ENCODE measurements at places on chromosomes 3 and 15.

DNA sequence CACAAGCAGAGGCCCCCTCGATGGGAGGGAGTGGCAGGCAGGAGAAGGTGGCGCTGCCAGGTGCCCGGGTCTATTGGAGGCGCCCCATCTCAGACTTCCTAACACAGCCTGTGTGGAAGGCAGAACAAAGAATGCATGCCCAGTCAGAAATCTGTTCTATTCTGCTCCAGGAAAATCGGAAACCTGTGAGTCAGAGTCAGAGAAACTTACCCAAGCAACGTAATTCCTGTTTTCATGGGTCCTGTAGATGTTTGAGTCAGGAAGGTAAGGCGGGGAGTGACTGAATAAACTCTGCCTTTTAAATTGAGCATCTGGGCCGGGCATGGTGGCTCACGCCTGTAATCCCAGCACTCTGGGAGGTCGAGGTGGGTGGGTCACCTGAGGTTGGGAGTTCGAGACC is 13.7 kb downstream of the MAP6D1 start:
- DNase-seq: no peak

GRCh38 chr15:83064859-83065258 is 2.2 kb downstream of the BTBD1 start:
- peak; percentile 48 for DNase-seq

GRCh38 chr3:62098646-62099365 is 274.5 kb downstream of the FEZF2 start:
- no peak for DNase-seq

GRCh38 chr15:68789534-68790241 is 31.0 kb downstream of the ANP32A start:
- no peak for DNase-seq

DNA sequence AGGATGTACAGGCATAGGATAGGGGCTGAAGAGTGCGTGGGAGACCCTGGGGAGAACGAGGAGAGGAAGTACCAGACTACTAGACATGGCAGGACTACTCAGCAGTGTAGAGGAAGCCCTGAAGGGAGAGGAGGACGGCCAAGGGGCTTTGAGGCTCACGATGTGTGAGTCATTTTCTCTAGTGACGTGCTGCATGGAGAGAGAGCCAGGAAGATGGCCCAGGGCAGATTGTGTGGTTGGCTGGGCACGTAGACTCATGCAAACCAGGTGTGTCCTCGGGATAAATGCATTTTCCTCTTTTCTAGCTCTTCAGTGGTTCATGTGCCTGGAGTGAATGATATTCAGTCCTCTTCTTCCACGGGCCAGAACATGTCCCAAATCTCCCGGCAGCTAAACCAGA is 115.0 kb upstream of the ABHD17C start:
- peak; percentile 96 for DNase-seq

DNA sequence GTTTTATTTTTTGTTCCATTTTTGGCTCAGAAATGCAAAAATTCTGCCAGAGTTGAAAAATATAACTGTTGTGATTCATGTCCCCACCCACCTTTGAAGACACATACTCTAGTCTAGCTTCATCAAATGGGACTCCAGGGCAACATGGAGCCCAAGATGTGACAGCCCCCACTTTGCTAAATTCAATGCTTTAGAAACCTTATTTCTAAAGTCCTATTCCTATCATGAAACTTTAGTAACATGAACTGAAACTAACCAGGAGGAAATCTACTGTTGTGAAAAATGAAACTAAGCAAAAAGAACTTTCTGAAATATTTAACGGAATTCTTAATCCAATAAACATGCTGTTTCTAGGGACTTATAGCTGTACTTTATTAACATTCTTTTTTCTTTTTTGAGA is 20.3 kb downstream of the UBP1 start:
- DNase-seq: no peak

- DNase-seq: no peak
These were observed 2.4 kb downstream of the UCN2 start for GRCh38 chr3:48561045-48561736.

DNA sequence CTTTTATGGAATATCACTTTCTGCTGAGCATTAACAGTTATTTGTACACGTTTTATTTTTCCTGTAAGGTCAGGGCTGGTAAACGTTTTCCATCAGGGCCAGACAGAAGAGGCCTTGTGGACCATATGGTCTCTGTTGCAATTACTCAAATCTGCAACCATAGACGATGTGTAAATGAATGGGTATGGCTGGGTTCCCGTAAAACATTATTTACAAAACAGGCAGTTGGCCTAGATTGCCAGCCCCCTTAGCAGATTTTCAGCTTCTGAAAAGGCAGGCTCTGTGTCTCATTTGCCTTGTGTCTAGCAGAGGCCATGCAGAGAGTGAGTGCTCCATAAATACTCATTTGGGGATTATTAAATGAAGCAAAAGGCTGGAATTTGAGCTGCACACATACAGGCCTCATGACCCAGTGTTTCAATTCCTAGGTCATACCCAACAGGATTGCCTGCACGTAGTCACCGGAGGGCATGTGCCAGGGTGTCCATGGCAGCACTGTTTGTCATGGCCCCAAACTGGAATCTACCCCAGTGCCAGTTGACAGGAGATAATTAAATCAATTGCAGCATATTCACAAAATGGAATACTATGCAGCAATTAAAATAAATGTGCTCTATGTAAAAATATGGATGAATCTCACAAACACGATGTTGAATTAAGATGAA is 51.3 kb downstream of the GPD1L start:
- no peak for DNase-seq

DNA sequence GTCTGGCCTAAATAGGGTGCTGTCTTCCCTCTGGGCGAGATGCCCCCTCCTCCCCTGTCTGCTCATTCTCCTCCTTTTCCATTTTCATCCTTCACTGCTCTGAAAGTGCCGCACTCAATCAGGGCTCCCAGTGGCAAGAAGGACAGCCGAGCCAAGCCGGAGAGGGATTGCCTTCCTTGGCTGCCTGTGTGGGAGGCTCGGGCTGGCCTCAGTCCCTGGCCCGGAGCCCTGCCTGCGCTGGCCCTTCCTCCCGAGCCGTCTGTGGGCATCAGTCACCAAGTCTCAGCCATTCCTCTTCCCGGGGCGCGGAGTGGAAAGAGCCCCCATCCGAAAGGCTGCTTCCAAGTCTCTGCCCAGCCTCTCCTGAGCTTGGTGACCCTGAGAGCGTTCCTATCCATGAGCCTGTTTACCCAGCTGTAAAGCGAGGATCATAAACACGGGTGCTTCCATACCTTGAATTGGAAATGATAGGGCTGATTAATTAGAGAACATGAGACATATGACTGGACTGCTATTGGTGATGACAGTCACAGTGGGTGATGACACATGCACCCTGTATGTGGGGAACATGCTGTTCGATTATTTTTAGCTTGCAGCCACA is 59.1 kb upstream of the TLE3 start:
- DNase-seq: peak; percentile 6

- DNase-seq: no peak
These were observed 42.2 kb downstream of the GMPS start for GRCh38 chr3:155912579-155913190.

GRCh38 chr3:43468133-43468532 is 153.7 kb downstream of the ANO10 start:
- no peak for DNase-seq

DNA sequence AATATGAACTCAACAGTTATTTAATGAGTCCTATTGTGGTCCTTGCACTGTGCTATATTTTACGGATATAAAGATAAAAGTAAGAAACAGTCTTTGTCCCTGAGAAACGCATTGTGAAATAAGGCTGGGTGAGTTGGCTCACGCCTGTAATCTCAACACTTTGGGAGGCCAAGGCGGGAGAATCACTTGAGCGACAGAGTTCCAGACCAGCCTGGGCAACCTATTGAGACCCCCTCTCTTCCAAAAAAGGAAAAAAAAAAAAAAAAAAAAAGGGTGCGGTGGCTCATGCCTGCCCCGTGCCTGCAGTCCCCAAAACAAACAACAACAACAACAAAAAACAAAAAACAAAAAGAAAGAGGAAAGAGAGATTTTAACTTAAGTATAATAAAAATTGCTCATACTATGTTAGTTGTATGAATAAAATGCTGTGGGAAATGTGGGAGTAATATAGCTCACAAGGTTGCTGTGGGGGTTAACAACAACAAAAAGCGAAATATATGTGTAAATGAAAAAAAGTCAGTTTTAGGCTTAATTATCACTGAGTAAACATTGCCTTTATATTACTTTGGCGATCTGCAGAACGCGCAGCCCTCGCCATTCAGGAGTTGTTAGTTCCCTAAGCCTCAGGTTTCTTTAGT is 461 bp upstream of the FNDC3B start:
- DNase-seq: no peak

- DNase-seq: no peak
These were observed 99.7 kb downstream of the TCF12 start for GRCh38 chr15:57018151-57018550.

- DNase-seq: no peak
These were observed 725 bp upstream of the SCAMP2 start for GRCh38 chr15:74873756-74874424.

GRCh38 chr3:187288131-187288854 is 3.2 kb downstream of the MASP1 start:
- DNase-seq: no peak

- DNase-seq: no peak
These were observed 199.7 kb upstream of the CNTN3 start for GRCh38 chr3:74814181-74814580.

DNA sequence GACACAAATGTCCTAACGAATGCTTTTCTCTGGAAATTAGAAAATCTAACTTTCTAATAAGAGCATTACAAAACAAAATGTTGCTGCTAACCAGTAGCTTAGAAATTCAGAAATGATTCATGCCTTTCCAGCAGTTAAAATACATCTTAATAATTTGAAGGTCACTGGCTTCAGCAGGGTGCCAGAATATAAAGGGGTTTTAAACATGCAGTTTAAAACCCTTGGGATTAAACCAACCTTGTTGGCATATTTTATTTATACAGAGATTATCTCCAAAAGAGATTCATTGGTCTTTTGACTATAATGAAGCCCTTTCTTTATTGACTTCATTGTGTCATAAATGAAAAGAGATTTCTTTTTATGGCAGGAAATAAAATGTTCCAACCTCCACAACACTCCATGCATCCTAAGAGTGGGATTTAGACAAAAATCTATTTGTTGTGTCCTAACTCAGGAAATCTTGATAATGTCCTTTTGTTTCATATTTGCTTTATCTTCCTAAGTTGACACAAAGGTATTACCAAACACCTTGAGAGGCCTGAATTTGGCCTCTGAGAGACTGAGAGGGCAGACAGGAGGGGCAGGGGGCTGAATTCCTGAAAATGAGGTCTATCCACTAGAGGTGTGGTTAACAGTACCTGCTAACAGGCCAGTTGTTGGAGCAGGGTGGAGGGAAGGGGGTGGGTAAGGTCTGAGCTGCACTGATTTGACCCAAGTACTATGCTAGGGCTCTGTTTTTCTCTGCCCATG is 124.4 kb downstream of the FEZF2 start:
- DNase-seq: no peak
